ENCODE measurements at places on chromosomes 2 and 18.

GRCh38 chr18:57930476-57930875, 113.5 kb upstream of the NEDD4L start:
- DNase-seq, result no peak

DNA sequence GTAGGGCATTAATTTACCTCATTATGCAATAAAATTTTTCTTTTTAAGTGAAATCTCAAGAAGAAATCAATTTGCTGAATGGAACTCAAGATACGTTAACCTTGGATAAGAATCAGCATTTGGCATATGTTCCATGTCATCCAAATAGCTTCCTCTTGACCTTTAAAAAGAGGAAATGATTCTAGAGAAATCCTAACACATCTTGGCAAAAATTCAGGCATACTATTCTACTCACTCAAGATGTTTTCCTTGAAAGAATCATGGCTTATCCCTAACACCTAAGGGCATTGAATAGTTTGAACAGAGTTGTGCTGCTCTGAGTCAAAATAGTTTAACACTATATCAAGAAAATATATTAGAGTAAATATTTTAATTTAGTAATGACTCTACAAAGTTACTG, 678.0 kb downstream of the EPHA4 start:
- no peak for DNase-seq

- DNase-seq, result no peak
These were observed 156.0 kb downstream of the TANC1 start for GRCh38 chr2:159124441-159124911.

GRCh38 chr2:181312515-181312927, 144.7 kb upstream of the ITGA4 start:
- no peak for DNase-seq

GRCh38 chr2:69278366-69278765, 108.7 kb downstream of the GFPT1 start:
- no peak for DNase-seq

GRCh38 chr2:641872-642815, 35.1 kb downstream of the TMEM18 start:
- peak; percentile 55 for DNase-seq
